Activated T-helper 2 cell treated with anti-CD3 and anti-CD28 coated beads, Interferon-gamma antibody, Interleukin-2, Interleukin-4, amounts not matched to agents 10 μg/mL and 5 μg/mL and 100 μg/mL, durations not matched to agents 14 hours and 24 hours and 36 hours (primary cell): ENCODE measurements at places on chromosomes 7 and 10.

GRCh38 chr10:51023636-51024035 is 50.7 kb upstream of the PRKG1 start:
- DNase-seq, result no peak

GRCh38 chr7:35723011-35723410 is 28.1 kb upstream of the HERPUD2 start:
- no peak for DNase-seq

GRCh38 chr10:49277973-49278372 is 21.0 kb upstream of the C10orf71 start:
- DNase-seq, result no peak

DNA sequence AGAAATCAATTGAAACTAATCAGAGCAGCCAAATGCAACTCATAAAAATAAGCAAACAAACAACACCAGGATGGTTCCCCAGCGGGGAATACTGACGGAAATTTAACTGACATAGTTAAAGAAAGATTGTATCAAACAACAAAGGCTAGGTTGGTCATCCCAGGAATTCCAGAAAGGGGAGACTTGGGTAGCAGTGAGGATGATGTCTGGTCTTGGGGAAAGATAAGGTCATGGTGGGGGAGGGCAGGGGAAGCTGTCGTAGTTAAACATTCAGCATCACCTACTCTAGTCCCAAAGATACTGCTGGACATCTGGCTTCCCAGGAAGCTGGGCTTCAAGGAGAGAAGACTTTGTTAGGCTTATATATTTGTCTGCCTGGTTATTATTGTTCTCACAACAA is 50.4 kb downstream of the DYNC1I1 start:
- no peak for DNase-seq

- no peak for DNase-seq
Observed at GRCh38 chr7:34087892-34088891, 182.9 kb downstream of the BMPER start.

DNA sequence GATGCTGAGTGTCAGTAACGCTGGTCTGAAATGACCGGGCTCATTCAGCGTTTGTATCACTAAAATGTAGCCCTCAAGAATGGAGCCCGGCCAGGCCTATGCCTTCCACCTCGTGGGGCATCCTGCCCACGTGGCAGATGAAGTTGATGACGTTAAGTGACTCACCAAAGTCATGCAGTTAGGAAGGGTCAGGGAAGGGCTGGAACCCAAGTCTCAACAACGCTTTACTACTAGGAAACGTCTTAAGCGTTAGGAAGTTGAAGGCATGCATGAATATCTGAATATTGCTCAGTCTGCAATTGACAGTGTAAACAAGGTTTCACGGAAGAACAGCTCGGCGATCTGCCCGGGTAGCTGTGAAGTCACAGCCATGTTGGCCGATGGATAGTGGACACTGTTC is 14.0 kb upstream of the UBE3C start:
- DNase-seq, result no peak
